Activated CD4-positive, alpha-beta T cell treated with anti-CD3 and anti-CD28 coated beads for 4 hours (primary cell): ENCODE measurements at places on chromosomes 16 and 17.
A peak's percentile ranks its signal among the peaks of the same experiment; 100 is the strongest.

DNA sequence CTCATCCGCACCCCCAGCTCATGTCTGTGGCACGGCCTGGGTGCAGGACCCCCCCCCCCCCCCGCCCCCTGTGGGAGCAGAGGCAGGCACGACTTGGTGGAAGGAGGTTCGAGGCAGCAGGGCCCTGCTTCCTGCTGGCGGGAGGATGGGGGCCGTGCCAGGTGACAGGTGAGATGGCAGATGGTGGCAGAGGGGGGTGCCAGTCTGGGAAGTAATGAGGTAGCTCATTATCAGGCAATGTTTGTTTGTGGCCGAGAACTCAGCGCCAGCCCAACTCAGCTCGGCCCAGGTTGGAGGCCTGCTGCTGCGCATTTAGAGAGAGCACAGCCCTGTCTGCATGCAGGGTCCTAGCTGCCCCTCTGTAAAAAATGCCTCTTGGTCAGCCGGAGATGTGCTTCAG is 40.1 kb upstream of the JPH3 start:
- no peak for DNase-seq

DNA sequence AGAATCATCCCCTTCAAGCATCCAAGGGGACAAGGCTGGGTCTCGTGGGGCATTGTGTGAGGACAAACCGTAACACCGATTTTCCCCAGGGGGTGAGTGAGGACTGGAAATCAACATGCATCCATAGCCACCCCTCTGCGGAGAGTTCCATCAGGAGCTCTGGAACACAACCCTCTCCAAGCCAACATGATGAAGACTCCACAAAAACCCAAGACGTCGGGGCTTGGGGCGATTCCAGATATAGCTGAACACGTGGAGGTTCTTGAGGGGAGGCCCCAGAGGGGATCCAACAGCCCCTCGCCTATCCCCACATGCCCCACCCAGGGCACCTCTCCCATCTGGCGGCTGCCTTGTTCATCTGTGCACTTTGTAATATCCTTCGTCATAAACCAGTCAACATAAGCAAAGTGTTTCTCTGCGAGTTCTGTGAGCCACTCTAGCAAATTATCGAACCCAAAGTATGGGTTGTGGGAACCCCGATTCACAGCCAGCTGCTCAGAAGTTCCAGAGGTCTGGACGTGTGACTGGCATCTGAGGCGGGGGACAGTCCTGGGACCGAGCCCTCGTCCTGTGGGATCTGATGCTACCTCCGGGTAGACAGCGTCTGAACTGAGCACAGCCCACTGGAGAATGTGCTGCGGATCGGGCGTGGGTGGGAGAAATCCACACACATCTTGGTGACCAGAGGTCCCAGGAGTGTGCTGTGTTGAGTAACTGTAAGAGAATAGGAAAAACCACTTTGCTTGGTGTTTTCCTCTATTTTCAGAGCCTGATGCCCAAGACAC is 55.5 kb downstream of the RPH3AL start:
- DNase-seq, result no peak

- DNase-seq, result peak; percentile 74
These were observed 1.5 kb downstream of the TMEM102 start for GRCh38 chr17:7436556-7437368.

- no peak for DNase-seq
These were observed 170.1 kb upstream of the CHMP6 start for GRCh38 chr17:80821546-80821945.

- DNase-seq, result no peak
These were observed 37.7 kb upstream of the TOB1 start for GRCh38 chr17:50903604-50904517.

DNA sequence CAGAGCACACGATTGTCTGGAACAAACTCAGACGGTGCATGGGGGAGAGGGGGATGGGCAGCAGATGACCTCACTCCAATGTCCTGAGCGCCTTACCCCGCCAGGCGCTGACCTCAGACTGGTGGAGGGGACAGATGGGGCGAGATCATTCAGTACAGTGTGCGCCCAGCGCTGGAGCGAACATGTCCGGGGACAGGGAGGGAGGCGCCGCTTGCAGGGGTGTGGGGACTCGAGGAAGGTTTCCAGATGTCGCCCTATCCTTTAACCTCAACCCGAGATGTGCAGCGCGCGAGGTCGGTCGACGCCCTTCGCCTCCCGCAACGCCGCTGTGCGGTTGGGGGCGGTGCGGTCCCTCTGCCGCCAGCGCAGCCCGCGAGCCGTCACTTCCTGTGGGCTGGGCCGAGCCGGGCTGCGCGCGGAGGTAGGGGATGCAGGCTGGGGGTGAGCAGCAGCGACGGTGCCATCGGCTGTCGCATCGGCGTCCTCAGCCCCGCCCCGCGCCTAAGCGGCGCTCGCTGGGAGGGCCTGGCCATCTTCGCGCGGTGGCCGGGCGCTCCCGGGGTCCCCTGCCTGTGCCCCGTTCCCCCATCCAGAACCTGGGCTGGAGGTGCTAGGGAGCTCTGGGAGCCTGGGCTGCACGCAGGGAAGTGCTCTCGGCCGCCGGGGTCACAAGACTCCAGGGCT is 5.3 kb upstream of the CDR2L start:
- peak; percentile 66 for DNase-seq

- DNase-seq, result no peak
These were observed 108.5 kb downstream of the NLK start for GRCh38 chr17:28151001-28151400.

GRCh38 chr16:51161440-51162195 is 10.5 kb upstream of the SALL1 start:
- no peak for DNase-seq

DNA sequence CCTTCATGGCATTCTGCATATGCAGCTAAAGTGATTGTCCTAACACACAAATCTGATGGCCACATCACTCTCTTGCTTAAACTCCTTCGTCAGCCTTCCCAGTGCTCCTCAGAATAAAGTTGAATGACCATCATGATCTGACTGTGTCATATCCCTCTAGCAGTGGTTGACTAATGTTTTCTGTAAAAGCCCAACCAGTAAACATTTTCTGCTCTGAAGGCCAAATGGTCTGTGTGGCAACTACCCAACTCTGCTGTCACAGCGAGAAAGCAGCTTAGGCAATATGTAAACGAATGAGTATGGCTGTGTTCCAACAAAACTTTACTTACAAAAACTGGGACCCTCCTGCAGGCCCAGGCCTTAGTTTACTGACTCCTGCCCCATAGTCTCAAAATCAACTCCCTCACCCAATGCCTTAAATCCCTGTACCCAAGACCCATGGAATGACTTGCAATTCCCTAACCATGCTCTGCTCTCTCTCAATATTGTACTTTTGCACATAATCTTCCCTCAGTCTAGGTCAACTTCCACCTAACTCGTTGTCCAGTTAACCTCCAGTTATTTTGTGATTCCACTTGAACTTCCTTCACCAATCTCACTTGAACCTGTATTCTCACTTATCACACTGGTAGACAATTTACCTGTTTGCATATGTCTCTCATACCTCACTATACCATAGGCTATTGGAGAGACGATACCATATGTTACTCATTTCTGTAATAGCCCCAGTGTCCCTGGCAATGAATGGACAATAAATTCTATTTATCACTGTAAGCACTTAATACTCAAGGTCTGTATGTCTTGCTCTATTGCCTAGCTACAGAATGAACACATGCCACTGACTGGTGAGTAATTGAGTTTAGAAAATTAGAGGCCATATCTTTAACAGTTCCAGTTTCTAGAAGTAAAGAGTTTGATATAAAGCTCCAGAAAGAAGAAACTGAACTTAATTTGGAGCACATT is 29.1 kb downstream of the TMEM100 start:
- DNase-seq, result no peak

- DNase-seq, result no peak
These were observed 88.1 kb downstream of the ABCC1 start for GRCh38 chr16:16037521-16037920.

DNA sequence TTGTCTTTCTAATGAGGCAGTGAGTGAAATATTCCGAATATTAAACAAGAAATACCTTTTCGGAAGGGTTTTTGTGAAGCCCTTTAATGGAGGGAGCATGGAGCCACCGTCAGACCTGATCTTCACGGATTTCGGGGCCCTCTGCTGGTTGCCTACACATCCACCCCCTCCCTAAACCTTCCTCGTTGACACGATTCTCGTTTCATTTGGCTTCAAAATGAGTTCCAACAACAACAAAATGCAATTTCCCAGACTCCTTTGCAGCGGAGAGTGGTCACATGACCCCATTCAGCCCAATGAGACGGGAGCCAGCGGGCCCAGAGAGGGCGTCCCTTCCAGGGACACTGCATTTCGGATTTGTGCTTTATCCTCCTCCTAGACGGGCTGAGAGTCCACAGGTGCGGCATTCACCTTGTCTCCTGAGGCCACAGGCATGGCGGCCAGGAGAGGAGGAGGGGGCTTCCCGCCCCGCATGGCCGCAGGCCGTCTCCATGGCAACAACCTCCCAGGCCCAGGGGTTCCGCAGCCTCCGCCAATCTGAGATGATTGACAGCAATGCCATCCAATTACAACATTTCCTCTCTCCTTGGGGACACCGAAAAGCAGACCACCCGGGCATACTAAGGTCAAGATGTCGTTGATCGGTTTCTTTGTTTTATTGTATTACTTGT is 259.8 kb downstream of the C16orf95 start:
- no peak for DNase-seq

DNA sequence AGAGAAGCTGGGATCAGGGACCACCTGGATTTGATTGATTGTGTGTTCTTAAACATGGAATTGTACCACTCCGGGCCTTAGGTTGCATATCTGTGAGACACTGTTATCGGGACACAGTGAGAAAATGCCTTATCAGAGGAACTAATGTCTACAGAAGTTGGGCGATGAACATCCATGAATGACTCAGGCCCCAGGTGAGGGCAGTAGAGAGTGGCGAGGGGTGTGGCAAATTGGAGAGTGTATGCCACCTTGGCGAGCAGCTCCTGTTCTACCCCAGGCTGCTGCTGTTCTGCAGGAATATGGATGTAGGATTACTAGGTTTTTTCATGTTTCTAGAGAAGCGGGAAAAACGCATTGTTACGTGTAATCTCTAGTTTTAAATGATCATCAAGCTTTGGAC is 38.8 kb downstream of the CLEC16A start:
- DNase-seq, result peak; percentile 16

DNA sequence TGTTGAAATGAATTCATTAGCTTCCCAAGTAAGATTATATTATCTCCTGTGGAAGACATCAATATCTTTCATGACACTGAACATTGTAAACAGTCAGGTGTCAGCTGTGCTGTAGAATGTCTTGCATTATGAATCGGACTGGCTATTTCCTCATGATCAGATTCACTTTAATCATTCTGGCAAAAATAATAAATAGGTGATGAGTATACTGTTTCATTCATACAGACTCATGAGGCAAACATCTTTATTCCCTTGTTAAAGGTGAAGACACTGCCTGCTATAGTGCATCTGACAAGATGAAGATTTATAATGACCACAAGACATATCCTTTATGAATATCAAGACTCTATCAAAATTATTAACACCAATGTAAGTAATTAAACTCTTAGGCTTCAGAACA is 51.3 kb upstream of the ARL6IP1 start:
- DNase-seq, result no peak

DNA sequence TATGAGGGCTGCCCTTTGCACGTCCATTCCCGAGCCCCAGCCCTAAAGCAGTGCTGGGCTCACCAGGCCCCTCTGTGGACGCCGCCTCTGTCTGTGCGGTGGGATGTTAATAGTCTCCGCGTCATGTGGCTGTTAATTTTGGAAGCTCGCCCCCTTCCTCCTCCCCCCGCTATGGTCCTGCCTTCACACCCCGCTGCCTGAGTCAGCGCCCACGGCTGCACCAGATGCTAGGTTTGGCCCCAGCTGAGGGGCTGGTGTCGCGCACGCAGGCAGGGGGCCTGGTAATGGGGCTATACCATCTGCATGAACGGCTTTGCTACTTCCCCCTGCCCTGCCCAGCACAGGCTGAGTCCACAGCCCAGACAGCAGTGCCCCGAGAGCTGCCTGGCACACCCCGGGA is 4.1 kb upstream of the SSTR5 start:
- no peak for DNase-seq

- DNase-seq, result peak; percentile 55
These were observed 547 bp downstream of the PLCD3 start for GRCh38 chr17:45131616-45132319.

DNA sequence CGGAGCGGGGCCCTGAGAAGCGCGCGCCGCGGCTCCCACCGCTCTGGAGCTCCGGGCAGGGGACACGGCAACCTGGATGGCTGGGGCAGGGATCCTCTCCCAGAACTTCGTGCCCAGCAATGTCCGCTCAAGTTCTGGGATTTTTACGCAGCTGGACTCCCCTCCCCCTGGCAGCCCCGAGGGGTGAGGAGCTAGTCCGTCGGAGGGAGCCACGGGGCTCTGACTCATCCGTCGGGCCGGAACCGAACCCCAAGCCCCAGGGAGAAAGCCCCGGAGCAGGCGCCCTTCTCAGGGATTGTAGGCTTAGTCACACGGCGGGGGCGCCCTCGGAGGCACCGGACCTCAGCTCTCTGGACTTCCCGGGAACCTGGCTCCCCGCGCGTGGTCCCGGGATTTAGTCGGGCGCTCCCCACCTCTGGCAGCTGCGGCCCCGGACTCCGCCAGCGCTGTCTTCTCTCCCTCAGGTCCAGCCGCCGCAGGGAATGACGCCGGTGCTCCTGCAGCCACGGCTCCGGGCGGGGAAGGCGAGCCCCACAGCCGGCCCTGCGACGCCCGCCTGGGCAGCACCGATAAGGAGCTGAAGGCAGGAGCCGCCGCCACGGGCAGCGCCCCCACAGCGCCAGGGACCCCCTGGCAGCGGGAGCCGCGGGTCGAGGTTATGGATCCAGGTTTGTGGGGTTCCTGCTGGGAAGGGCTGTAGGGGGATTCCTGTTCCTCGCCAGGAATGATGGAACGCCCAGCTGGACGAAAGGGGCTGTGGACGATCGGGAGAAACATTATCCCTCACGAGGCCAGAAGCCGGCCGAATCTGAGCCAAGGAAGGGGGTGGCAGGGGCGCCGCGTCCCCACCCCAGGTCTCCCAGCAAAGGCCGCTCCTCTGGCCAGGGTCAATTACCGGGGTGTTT is 830 bp downstream of the SPHK1 start:
- DNase-seq, result peak; percentile 51

DNA sequence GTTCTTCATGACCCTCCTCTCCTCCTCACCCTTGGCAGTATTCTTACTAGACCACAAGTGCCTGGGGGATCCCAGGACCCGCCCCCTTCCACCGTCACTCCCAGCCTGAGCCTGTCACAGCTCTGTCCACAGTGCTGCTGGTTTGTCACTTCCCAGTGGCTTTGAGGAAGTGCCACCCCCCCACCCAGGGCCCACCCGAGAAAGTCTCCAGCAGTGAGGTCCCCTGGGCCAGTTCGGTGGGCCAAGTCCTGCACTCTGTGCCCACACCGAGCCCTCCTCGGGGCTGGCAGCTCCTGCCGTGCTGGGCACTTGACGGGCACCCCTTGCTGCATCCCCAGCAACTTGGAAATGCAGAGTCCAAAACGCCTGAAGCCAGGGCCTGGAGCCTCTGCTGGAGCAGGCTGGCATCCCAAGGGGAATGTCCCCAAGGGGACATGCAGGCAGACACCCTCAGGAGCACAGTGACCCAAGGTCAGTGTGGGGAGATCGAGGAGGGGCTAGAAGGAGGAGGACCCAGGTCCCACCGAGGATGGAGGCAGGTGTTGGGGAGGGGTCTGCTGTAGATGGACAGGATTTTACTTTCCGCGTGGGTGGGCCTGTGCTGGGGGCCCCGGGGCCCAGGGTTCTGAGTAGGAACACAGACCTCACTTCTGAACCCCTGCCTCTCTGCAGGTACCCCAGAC is 15.5 kb downstream of the MMP15 start:
- DNase-seq, result no peak

- DNase-seq, result peak; percentile 36
These were observed 14.4 kb upstream of the CDIPT start for GRCh38 chr16:29877266-29877961.

- no peak for DNase-seq
These were observed 107.7 kb downstream of the BRIP1 start for GRCh38 chr17:61755668-61756067.
